IMR-90 (cell line): ENCODE measurements at places on chromosomes 1 and 21.

DNA sequence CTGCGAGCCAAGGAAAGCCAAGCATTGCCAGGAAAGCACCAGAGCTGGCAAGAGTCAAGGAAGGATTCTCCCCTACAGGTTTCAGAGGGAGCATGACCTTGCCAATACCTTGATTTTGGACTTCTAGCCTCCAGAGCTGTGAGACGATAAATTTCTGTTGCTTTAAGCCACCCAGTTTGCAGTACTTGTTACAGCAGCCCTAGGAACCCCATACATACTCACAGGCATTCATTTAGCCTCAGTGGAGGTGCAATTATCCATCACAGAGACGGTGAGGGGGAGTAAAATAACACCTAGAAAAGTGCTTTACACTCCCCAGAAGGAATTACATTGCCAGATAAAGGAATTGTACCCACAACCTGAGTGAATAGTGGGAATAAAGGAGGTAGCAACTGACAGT, 167.4 kb upstream of the NFIA start:
- DNase-seq, result no peak

- DNase-seq, result peak; percentile 62
Observed at GRCh38 chr1:97745912-97746311, 174.9 kb downstream of the DPYD start.

DNA sequence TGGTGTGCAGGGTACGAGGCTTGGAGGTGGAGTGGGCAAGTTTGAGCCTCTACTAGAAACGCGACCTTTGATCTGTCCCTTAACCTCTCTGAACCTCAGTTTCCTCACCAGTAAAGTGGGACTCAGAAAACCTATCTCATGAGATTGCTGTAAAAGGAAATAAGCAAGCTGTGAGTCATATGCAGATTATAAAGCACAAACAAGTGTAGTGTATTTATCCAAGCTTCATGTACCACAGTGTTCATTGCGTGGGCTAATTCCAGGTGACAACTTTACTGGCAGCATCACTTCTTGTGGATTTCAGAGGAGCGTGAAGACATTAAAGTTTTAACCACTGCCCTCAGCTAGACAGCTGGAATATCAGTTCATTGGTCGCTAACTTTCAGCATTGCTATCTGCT, 44.4 kb downstream of the ZNF697 start:
- DNase-seq, result no peak

DNA sequence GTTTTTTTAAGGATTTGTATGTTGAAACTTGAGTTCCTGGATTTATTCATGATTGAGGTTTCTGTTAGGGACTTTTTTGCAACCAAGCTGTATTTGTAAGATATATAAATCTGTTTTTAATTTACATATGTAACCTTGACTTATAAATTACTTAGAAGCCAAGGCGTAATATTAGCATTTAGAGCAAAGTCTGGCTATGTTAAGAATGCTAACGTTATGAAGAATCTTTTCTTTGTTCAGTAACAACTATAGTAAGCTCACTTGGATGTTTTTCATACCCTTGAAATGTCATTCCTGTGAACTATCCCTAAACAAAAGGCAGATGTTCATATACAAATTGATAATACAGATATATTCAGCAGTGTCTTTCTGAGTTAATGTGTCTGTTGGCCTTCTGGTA, 155.3 kb downstream of the MAGI3 start:
- no peak for DNase-seq

DNA sequence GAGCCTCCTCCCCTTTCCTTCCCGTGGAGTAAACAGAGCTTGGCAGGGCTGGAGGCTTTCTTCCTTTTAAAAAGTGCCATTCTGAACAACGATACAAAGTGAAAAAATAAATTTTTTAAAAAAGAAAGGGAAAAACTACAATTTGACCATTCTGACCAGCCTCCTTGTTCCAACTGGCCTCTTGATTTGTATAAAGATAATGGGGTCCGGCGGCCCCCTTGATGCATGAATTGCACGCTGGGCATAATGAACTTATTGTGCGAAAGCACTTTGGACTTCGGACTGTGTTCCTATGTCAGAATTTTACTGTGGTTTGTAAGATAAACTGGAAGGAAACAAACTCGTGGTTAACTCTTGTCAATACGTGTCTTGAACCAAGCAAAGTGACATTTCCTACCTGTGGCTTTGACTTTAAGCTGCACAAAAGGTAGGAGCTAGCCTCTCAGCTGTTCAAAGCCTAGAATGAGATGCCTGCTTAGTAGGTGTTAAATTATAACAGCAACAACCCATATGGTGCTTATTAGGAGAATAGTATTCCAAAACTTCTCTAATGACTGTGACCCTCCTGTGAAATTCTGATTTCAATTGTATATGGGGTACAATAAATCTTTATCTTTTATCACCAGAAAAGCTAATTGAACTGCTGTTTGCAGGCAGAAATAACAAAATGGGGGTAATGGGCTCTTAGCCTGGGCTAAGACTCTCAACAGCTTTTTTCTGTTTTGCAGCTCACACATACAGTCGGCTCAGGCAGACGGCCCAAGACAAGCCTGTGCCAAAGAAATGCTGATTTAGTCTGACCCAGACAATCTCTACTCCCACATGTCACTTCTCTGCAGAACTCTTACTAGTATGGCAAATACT, 9.3 kb downstream of the IRF2BP2 start:
- DNase-seq, result no peak

- peak; percentile 79 for DNase-seq
Observed at GRCh38 chr1:212288615-212289014, 3.4 kb downstream of the PPP2R5A start.

- DNase-seq, result no peak
Observed at GRCh38 chr1:116986421-116987255, 14.9 kb upstream of the CD101 start.

- no peak for DNase-seq
Observed at GRCh38 chr1:97529600-97529999, 391.2 kb downstream of the DPYD start.

GRCh38 chr1:200468264-200469001, 58.6 kb upstream of the ZNF281 start:
- peak; percentile 30 for DNase-seq

GRCh38 chr1:14180738-14181137, 417.7 kb upstream of the KAZN start:
- DNase-seq, result no peak

- DNase-seq, result peak; percentile 84
Observed at GRCh38 chr1:226816576-226816975, 53.8 kb upstream of the PSEN2 start.

DNA sequence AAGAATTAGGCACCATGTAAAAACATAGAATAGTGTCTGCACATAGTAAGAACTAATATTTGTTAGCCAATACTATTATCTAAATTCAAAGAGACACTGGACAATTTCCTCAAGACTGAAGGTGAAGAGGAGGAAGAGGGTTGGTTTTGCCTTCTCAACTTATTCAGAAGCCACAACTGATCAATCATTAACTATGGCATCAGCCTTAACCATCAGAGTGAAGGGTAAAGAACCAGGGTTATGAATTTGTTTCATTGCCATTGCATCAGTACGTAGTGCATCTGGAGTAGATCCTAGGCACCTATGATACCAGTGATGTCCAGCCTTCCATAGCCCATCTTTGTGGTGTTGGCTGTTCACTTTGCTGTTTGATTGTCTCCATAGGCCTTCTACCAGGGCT, 421.7 kb upstream of the DEPDC1 start:
- no peak for DNase-seq

GRCh38 chr1:106249810-106250209, 806.7 kb upstream of the PRMT6 start:
- DNase-seq, result no peak

- DNase-seq, result no peak
Observed at GRCh38 chr1:93818570-93818959, 60.4 kb downstream of the DNTTIP2 start.

- peak; percentile 58 for DNase-seq
Observed at GRCh38 chr1:187051618-187052232, 223.0 kb downstream of the PLA2G4A start.

- no peak for DNase-seq
Observed at GRCh38 chr1:76239470-76239918, 164.9 kb downstream of the ST6GALNAC3 start.

GRCh38 chr1:228811712-228812305, 76.5 kb downstream of the RHOU start:
- no peak for DNase-seq

DNA sequence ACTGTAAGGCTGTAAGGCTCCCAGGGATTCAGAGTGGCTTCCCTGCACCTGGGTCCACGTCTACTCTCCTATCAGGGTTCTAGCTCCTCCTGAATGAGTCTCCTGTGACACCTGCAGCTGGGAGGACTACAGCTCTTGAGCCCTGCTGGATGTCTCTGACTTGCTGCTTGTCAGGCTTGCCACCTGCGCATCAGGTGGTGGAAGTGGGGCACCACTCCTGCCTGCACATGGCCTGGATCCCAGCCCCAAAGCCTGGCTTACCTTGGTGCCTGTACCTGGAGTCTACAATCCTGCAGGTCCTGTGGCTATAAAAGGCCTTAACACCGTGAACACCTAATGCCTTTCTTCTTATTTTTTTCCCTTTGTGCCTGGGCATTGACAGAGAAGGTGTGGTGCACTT, 82.2 kb downstream of the FAM78B start:
- DNase-seq, result no peak
